Stimulated activated CD8-positive, alpha-beta memory T cell treated with anti-CD3 and anti-CD28 coated beads, Interleukin-7, amount 100 ng/mL, for 48 hours (primary cell): ENCODE measurements at places on chromosomes 1 and 21.

DNA sequence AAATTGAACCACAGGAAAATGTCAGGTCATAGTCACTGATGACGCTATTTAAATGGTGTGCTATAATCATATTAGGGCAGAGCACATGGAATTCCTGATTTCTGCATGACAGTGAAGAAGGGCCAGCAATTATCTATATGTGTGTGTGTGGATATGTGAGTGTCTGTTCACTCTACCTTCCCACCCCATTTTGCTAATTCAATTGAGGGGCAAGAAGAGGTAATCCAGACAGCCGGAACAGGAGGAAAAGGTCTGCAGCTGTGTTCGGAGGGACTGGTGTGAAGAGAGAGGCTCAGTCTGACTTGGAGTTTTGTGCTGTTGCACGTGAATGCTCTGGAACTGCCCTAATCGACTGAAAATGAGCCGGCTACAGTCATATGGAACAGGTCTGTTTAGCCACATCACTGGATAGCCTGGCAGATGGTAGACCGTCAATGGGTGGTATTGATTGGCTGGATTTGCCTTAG lies 5.1 kb upstream of the ELAVL4 start:
- DNase-seq = no peak

DNA sequence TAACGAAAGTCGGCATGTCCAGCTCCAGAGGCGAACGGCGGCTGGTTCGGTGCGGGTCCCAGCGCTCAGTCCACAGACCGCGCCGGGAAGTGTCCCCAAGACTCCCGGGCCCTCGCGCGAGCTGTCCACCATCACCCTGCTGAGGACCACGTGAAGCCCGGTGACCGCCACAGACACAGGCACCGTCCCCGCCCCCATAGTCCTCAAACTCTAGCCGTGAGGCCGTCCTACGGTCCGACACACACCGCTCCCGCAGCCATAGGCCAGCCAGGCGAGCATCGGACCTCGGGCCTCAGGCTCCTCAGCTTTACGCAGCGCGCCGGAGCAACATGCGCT lies 535 bp downstream of the SETD4 start:
- no peak for DNase-seq

DNA sequence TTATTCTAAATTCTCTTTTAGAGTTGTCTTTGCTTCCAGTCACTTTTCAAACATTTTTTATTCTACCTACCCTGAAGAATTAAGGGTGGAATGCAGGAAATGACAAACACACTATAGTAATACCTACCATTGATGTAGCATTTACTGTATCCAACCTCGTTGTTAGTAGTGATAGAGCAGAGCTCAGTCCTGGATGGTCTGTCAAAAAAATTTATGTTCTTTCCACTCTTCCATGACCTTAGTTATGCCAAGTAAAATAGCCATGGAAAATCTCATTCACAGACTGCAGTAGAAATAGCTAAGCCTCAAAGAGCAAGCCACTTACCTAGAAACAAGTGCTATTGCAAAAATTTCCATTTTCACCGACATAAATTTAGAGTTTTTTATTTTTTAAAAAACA lies 74.6 kb downstream of the CRB1 start:
- no peak for DNase-seq

DNA sequence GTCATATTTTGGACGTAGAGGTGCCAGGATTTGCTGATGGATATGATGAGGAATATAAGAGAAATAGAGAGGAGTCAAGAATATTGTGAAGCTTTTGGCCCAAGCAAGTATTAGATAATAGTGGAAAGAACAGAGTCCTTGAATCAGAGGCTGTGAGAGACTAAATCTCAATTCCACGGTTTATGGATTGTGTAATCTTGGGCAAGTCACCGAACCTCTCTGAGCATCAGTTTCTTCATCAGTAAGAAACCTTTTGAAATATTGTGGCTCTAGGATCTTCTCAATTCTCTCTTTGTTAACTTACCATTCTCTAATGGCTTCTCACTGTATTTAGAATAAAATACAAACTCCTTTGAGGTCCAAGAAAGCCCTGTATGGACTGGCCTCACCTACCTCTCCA lies 77.6 kb downstream of the RPS6KA1 start:
- DNase-seq = no peak

- DNase-seq = no peak
These were observed 79.0 kb upstream of the KRTAP19-8 start for GRCh38 chr21:31117128-31117916.

DNA sequence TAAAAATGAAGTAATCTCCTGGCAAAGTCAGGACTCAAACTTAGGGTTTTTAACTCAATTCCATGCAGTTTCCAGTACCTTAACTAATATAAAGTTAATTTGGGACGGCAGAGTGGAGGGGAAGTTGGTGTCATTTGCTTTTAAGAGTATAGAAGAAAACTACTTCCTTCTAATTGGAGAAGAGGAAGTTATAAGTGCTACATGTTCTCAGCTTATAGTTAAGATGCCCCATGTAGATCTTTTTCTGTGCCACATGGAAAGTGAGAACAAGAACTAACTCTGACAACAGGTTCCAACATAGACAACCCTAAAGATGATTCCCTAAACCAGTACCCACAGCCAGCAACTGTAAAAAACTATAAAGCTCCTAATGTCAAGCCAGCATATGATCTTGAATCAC lies 11.5 kb downstream of the RRAGC start:
- no peak for DNase-seq

GRCh38 chr1:205122489-205122882 lies 708 bp upstream of the RBBP5 start:
- DNase-seq = no peak

GRCh38 chr1:92736395-92736794 lies 48.5 kb downstream of the EVI5 start:
- no peak for DNase-seq

DNA sequence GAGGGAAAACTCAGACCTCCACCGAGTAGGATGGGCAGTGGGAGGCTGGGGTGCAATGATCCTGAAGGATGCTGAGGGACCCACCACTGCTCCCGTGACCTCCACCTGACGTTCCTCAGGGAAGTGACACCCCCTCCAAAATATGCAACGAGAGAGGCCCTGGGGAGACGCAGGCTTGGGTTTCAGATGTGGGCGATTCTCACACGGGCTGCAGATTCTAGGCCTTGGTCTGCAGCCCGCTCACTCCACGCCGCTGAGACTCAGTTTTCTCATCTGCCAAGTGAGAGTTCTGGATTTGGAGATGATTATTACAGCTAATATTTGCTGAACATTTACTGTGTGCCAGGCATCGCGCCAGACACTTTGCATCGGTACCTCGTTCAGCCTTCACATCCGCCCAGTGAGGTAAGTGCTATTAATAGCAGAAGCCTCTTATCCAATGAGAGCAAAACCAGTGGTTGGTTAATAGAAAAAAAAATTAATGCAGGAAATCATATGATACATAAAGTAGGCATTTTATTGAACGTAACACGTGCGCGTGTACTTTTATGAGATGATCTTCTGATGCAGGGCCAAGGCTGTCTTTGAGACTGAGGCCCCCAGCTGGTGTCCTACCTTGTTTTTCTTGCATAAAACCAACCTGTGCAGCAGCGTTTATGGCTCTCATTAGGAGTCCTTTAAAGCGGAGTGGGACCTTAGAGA lies 102.0 kb upstream of the RUNX3 start:
- no peak for DNase-seq

- DNase-seq = no peak
These were observed 82.1 kb downstream of the GFI1 start for GRCh38 chr1:92404661-92405060.

- no peak for DNase-seq
These were observed 4.6 kb upstream of the EVA1B start for GRCh38 chr1:36328088-36328480.

- DNase-seq = no peak
These were observed 300.1 kb downstream of the AGBL4 start for GRCh38 chr1:49723662-49724061.

DNA sequence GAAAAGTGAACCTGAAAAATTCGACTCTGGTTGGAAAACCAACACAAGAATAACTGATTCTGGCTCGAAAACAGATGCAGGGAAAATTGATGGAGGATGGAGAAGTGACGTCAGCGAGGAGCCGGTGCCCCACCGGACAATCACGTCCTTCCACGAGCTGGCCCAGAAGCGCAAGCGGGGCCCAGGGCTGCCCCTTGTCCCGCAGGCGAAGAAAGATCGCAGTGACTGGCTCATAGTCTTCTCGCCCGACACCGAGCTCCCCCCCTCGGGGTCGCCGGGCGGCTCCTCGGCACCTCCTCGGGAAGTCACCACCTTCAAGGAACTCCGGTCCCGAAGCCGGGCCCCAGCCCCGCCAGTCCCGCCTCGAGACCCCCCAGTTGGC lies 1.9 kb downstream of the RUSC1 start:
- no peak for DNase-seq

- no peak for DNase-seq
These were observed 41.1 kb upstream of the CCSAP start for GRCh38 chr1:229383961-229384360.

DNA sequence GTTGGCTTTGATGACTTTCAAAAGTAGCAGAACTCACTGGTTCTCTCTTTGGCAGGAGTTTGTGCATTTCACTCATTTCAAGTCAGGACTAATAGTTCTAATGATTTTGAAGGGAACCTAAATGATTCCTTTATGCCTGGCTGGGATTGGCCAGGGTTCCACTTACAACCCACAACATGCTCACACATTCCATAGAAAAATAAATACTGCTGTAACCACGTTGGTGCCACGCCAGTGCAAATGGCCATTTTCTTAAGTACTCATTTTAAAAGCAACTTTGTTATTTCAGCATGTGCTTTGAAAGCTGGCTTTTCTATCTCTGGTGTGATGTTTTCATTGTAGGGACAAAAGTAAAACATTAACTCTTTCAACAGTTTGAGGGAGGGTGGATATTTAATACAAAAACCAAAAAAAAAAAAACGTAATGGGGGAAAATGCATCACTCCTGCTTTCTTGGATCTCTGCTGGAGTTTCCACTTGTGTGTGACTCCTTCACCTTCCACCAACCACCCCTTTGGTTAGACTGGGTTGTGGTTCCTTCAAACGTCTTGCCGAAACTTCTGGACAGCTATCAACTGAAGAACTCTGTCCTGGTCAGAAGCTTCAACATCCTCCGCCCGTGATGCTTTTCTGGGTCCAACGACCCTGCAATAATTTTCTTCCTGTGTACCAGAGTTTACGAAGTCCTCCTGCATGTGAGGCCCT lies 300.4 kb upstream of the RUNX1 start:
- DNase-seq = no peak

- no peak for DNase-seq
These were observed 91.3 kb downstream of the RPE65 start for GRCh38 chr1:68358439-68358838.

DNA sequence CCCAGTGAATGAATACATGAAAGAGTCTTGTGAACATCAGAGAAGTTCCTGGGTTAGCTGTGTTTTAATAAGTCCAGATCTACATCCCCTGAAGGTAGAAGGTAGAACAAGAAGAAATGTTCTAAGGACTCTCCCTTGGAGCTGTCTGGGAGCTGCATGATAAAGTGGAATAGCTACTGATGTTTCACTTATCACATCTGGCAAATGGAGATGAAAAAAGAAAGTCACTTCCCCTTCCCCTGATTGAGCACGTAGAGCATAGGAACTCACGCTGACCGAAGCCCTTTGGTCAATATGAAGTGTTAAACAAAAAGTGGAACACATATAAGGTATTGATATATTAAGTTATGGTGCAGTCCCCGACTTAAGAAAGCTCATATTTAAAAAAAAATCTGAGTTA lies 53.2 kb upstream of the PARP1 start:
- DNase-seq = no peak

DNA sequence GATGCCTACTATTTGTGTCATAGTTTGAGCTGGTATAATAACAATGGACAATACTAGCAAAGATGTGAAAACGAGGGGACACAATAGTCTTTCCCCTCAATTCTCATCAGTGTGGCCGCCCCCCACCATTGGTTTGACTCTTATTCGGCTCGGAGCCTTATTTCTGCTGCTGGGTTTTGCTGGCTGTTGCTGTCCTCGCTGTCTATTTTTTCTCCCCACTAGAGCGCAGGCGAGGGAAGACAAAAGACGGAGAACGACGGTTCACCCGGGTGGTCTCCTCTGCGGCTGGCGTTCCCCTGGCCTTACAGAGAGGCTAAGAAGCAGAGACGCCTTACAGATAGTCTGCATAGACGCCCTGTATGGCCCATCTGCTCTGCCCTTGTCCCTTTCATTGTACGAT lies 19.4 kb downstream of the CLIC6 start:
- DNase-seq = no peak

DNA sequence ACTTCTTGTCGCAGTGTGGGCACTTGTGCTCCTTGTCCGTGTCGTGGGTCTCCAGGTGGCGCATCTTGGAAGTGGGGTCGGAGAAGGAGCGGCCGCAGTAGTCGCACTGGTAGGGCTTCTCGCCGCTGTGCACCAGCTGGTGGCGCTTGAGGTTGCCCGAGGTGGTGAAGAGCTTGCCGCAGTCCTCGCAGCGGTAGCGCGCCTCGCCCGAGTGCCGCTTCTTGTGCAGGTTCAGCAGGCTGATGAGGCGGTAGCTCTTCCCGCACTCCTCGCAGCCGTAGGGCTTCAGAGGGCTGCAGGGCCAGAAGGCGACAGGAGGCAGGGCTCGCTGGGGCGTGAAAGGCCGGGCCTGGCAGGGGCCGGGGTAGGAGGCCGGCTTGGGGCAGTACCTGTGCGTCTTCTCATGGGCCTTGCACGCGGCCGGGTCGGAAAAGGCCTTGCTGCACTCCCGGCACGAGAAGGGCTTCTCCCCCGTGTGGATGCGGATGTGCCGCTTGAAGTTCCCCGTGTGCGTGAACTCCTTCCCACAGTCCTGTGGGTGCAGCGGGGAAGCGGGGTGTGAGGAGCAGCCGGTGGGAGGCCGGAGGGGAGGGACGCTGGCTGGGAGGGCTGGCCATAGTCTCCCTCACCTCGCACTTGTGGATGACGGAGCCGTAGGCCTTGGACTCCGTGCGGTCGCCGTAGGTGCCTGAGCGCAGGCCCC lies 31.4 kb downstream of the ZBTB17 start:
- DNase-seq = no peak

DNA sequence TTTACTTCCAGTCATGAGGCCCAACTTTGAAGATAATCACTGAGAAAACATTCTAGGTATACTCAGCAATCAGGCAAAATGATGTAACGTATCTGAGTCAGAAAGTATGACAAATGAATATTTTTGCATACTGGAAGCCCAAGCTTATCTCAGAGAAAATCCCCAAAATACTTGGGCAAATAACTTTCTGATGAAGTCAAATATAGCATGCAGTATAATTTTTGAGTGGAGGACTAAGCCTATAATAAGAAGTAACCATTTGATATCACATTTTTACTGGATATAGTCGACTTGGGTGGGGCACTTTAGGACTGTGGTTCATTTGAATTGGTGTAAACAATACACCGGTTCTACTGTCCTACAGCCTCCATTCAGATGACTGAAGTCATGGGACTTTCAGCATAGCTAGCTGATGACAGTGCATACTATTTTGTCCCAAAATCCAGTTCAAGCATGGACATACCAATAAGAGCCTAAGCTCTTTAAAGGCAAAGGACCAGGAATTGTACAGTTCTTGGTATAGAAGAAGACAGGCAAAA lies 2.3 kb upstream of the GADD45A start:
- DNase-seq = no peak
